ENCODE measurements at places on chromosomes 3 and 15.

- DNase-seq, result no peak
These were observed 159.0 kb upstream of the STT3B start for GRCh38 chr3:31373681-31374080.

DNA sequence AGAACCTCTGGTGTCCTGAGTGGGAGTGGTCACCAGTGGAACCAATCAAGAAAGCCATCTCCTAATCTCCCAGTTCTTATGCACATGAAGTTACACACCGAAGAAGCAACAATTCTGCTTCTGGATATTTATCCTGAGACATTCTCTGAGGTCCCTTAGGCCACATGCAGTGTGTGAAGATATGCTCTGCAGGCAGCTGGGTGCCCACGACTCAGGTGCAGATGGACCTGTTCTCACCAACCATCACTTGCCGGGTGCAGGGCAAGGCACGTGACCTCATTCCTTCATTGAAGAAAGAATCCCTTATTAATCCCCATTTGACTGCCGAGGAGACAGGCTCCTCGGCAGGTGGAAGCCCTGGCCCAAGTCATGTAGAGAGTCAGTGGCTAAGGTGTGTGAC is 79.8 kb downstream of the WNT7A start:
- DNase-seq, result no peak

DNA sequence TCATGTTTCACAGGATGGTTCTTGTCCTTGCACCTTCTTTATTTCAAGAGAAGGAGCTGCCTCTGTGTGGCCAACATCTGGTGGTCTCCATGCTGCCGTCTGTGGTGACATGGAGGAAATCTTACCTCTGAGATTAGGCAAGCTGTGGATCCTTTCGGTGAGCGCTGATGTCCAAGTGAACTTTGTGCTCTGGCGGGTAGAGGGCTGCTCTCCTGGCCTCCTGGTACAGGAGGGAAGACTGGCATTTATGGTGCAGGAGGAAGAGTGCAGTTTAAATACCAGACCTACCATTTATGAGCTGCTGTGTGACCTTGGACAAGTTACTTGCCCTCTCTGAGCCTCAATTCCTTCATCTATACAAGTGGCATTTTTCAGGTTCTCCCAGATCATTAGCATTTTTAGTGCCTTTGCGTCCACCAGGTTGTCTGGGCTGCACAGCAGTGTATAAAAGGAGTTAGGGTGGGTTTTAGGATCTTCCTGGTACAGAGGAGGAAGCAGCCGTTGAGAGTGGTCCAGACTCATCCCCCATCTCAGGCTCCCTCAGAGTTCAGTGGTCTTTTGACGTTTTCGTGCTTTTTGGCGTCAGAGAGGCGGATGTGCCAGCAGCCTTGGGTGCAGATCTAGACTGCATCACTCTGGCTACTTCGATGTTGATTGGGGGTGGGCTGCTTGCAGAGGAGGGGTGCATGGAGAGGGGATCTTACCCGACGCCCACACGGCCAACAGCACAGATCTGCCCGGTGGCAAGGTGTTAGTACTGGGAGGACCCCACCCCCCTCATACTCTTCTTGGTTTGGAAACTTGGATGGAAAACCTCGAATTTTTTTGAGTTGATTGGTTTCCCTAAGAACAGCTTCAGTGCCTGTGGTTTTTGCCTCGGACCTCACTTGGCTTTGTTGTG is 162.2 kb downstream of the ITPR1 start:
- no peak for DNase-seq

- no peak for DNase-seq
These were observed 17.2 kb downstream of the TSEN2 start for GRCh38 chr3:12501360-12502020.

DNA sequence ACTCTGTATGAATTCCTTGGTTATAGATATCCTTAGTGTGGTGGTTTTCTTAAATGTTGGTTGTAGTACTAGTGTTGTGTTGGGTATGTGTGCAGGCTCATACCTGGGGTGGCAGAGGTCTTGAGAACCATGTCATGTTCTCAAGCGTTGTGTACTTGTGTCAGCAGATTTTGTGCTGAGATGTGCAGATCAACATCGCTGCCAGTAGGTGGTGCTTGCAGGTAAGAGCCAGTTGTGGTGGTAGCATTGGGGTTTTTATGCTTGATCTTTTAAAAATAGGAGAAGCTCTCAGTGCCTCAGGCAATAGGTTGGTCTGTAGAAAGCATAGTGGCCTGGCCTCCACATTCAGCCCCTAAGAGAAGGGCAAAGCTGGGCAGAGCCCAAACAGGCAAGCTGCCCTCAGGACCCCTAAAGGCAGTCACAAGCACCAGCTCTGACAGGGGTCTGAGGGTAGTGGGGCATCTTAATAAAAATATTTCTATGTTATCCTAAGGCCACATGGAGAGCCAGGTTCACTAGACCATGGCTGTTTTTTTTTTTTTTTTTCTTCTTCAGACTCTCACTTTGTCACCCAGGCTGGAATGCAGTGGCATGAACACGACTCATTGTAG is 164.0 kb downstream of the IL20RB start:
- DNase-seq, result no peak

DNA sequence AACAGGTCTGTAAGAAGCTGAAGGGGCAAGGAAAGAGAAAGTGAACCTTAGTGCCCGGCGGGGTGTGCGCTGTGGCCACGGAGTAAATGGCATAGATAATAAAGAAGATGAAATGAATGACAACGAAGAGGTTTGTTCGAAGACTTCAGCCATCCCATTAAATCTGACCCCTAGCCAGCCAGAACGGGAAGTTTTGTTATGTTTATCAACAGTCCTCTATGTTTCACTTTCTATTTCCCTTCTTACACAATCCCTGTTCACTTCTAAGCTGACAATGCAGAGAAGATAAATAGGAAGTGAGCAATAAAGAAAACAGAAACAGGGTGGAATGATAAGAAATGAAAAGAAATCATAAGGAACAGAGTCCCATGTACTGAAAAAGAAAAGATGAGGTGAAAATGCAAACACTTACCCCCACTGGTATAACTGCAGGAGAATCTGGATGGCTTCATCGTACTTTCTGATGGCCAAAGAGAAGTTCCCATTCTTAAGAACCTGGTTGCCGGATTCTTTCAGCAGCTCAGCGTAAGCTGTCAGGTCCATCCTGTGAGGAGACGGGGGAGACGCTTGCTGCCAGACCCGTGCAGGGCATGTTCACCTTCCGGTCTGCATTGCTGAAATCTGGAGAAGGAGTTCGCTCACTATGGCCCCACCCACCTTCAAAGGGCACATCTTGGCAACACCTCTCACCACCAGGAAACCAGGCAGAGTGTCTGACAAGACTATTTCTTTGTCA is 36.8 kb downstream of the TRANK1 start:
- DNase-seq, result peak; percentile 12

- DNase-seq, result no peak
These were observed 1.4 kb upstream of the WNT5A start for GRCh38 chr3:55488398-55489055.

- no peak for DNase-seq
These were observed 32.5 kb upstream of the ICE2 start for GRCh38 chr15:60511351-60512031.

DNA sequence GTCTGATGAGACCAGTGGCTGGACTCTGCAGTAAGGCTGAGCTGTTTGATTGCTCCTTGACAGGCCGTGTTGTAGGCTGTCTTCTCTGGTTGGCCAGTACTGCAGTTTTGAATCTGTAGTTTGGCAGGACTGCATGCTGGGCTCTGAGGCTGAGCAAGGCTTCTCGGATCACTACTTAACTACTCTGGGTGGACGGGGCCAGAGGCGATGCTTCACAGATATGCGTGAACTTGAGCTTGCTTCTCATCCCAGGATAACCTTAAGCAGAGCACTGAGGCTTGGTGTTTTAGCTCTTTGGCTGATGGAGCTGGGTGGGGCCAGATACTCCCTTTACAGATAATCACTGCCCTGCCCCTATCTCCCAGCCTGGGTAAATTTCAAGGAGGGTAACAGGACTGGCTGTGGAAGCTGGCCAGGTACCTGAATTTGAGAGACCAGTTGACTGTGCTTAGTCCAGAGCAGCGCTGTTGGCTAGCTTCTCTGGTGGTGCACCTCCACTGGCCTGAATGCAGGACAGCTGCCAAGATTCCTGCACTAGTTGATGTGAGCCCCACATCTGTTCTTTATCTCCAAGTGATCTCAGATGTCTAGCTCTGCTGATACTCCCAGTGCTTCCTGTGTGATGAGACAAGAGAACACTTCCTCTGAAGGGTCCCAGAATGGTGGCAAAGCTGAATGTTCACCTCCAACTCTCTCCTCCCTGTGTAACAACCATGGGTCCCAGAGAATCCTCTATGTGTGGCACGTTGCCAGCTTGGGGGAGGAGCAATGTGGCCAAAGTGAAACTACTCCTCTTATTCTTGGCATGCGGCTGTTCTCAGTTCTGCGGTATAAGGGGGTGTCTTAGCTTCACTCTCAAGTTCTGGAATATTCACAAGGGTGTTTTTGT is 37.9 kb downstream of the RPL39L start:
- no peak for DNase-seq

- DNase-seq, result no peak
These were observed 53.4 kb upstream of the EIF5A2 start for GRCh38 chr3:170961616-170962400.

DNA sequence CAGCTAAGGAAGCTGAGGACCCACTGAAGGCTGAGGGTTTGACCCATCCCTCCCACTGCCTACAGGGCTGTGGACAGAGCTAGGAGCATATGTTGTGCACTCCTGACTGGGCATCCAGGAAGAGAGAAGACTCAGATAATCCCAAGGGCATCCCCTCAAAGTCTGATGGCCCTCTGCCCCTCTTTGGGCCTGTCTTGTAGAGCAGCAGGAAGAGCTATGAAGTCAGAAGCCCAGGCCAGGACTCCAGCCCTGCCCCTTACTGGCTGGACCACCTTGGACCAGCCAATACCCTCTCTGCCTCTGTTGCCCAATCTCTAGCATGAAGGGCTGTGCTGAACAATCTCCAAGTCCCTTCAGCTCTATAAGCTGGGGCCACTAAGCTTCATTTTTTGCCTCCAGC is 210.8 kb downstream of the RPLP1 start:
- no peak for DNase-seq

Data from stimulated activated CD4-positive, alpha-beta T cell treated with anti-CD3 and anti-CD28 coated beads, TNF-alpha, amount 100 ng/mL, for 1 hour (primary cell).